ENCODE measurements at places on chromosomes 5 and 9.

- peak; percentile 49 for DNase-seq
These were observed 61.3 kb upstream of the MEGF10 start for GRCh38 chr5:127229185-127229889.

DNA sequence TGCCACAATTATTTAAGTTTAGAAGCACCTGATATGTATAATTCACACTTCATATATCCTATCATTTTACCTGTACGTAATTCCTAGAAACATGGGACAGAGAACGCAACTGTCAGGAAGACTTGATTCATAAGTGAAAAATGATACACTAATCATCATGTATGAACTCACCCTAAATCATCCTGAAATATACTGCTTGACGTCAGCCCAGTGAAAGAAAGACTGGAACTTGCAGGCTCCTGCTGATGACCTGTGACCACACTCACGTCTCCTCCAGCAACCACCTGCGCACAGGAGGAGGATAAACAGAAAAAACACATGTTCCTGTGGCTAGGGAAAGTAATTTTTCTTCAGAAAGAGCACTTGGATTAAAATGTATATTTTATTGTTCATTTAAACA is 169.7 kb downstream of the MPDZ start:
- DNase-seq, result no peak

DNA sequence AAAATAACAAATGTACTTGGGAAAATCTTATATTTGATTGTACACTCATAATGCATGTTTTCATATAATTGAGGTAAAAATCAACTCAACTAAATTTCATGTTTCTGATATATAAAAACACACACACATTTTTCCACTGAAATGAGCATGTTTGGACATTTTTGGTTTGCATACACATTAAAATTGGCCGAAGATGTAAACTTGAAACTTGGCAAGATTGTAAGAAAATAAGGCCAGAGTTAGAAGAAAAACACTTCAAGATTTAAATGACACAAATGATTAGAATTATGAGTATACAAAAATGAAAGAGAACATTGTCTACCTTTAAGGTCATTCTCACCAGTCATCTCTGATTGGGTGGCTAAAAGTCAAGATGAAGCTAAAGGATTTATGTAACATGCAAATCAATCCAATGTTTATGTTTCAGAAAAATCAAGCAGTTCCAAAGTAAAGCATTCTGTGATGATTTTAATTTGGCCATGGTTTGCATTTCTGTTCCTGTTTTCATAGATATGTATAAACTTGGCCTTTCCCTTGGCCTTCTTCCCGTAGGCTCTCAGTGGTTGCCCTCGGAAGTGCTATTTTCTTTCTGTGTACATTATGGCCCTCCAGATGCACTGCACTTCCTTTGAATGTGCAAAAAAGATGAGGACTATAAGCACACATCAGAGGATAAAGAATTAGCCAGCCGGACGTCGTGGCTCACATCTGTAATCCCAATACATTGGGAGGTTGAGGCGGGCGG is 1105.4 kb upstream of the DMAC1 start:
- no peak for DNase-seq

- no peak for DNase-seq
These were observed 35.2 kb upstream of the NFIB start for GRCh38 chr9:14349146-14349446.

DNA sequence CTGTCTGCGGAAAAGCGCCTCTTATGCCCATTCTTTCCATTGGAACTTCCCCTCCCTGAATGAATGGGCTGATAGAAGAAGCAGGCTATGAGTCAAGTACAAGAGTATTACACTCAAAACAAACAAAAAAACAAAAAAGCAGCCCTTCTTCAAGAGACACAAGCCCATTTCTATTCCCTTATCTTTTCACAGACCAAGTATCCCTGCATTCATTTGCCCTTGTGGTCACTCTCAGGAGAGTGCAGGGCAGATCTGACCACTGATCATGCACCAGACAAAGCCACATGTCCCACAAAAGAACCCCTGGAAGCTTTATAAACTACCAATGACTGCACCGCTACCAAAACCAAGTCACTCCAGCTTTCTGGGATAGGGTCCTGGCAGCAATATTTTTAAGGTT is 262.5 kb upstream of the TAS2R1 start:
- no peak for DNase-seq

DNA sequence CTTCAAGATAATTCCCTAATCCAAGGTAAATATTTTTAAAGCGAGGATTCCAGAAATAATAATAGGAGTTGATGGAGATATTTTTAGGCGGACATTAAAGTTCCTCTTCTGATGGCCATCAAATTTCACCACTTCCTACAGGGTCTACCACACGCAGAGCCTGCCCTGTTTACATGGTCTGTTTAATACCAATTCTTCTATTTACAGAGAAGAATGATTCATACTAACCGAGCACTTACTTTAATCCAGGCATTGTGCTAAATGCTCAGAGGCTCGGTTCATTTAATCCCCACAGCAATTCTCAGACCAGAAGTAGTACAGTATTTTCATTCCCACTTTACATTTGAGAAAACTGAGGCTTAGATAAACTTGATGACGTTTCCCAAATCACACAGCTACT is 3.0 kb upstream of the ITGA1 start:
- DNase-seq, result no peak

DNA sequence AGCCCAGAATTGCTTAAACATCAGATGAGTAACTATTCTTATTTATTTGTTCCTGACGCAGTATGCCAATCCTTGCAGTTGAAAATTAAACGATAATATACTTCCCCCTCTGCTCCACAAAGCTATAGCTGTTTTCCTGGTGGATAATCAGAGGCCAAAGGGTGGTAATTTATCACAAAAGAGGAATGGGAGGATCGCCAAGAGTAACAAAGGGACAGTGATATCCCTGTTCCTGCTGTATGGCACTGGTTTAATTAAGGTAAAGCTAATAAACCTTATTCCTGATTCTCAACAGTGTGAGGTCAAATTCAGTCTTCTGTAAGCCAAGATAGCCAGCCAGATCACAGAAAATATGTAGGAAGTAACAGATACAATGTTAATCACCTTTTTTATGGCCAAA is 33.4 kb upstream of the PTGER4 start:
- DNase-seq, result no peak

DNA sequence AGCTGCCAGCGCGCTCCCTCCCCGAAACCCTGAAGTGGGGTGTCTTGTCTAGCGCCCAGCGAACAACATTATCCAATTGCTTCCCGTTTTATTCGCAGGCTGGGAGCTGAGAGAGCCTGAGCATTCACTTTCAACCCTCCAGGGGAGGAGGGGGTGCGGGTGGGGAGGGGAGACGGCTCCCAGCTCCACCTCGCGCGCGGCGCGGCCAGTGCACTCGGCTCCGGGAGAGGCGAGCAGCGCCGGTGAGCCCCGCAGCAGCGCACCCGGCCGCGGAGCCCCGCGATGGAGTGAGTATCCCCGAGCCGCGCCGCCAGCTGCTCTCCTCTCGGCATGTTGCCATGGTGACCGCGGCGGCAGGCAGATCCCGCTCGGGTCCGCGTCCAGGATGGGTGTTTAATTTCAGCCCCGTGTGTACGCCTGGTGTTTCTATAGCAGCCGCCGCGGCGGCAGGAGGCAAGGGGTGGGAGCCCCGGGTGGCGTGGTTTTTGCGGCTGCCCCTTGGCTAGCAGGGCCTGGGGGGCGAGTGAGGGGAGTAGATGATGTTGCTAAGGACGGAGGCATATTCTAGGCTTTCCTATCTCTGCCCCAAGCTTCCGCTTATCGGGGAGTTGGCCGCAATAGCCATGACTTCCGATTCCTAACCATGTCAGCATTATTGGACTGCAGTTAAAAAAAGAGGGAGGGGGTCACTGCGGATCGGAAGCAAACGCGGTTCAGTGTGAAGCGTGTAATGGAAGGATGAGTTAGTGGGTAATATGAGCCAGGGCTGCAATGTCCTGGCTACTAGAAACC is 139.2 kb upstream of the PALM2AKAP2 start:
- no peak for DNase-seq

GRCh38 chr9:35026671-35027070 is 37.1 kb downstream of the DNAJB5 start:
- no peak for DNase-seq

DNA sequence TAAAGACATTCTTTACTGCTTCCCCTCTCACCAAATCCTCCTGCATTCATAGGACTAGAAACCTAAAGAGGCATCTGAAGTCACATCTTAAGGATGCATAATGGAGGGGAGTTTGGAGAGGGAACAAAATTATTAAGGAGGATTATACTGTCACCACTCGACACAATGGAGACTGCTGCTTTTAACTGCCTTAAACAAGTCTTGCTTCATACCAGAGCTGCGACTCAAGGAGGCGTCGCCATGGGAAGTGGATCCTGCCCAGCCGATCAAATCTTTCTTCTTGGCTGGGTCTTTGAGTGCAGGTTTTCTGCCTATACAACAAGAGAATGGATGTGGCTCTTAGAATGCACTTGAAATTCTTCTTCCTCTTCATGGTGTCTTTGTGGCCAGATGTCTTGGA is 66.7 kb upstream of the FOXE1 start:
- no peak for DNase-seq

DNA sequence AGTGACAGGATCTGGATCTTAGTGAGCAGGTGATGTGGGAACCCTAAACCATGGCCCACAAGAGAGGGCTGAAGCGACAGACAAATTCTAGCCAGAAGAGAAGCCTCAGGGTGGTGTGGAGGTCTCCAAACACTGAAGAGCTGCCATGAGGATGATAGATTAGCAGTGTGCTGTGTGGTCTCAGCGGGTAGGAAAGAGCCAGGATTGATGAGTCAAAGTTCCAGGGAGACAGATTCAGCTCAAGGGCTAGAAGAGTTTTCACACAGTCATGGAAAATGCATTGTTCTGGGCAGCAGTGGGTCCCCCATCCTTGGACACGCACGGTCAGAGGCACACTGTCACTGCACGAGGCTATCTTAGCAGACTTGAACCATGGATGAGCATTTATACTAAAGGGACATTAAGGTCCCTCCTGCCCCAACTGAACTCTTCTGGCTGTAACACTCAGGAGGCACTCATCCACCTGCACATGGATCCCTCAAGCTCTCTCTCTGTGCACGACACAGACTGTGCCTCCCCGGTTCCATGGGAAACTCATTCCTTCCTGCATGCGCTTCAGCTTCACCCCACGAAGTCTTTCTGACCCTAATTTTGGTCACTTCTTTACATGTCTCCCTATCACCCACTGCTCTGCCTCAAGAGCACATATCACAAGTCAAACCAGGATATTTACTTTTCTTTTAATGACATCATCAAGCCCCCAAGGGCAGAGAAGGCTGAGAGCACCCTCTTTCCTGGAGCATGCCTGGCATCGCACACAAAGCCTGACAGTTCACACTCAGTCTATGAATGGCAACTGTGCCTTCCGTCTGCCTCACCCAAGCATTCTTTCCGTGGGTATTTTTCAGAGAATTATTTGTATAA is 84.8 kb downstream of the TLE1 start:
- DNase-seq, result no peak

GRCh38 chr9:15007698-15008097 is 97.5 kb upstream of the FREM1 start:
- DNase-seq, result no peak

DNA sequence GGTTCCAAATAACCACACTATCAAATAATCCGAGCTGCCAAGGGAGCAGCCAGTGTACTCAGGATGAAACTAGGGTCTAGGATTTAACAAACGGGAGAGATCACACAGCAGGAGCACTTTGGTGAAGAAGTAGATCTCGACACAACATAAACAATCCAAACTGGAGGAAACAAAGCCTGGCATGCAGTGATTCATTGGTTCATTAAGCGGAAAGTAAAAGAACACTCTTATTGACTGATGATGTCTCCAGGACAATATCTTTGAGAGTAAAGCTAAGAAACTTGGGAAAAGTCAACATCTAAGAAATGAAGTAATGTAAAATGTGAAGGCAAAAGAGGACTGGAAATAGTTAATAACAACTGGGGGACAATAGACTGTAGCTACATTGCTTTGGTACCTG is 1478.3 kb upstream of the CDH9 start:
- no peak for DNase-seq

DNA sequence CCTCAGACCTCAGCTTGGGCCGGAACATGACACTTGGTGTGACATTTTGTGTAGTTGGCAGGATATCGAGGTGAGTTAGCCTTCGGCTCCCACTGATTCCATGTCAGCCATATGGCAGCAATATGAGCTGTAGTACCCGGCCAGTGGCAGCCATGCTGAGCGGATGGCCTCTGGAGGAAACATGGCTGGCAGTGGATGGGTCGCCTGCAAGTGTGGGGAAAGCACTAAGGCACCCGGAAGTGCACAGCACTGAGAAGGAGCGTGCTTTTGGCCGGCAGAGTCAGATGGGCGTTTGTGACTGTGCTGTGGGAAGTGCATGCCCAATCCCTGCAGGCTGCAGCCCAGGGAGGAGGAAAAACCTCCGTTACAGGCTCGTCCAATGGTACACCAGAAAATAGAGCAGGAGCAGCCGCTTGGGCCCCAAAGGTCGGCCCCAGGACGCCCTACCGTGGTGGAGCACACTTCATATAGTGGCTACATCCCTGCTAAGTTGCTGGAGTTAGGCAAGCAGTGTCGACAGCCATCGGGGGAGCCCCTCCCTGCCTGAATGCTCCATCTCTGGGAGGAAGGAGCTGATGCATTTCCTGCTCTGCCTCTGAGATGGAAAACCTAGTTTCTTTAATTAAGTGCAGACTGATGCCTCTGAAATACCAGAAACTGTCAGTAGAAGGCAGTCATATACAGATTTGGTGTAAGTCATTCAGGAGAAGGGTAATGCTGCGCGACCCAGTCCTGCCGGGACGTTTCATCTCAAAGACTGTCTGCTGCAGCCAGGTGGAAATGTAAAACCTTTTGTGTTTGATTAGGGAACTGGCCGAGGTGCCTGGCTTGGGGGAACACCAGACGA is 2185.8 kb upstream of the ACO1 start:
- no peak for DNase-seq

DNA sequence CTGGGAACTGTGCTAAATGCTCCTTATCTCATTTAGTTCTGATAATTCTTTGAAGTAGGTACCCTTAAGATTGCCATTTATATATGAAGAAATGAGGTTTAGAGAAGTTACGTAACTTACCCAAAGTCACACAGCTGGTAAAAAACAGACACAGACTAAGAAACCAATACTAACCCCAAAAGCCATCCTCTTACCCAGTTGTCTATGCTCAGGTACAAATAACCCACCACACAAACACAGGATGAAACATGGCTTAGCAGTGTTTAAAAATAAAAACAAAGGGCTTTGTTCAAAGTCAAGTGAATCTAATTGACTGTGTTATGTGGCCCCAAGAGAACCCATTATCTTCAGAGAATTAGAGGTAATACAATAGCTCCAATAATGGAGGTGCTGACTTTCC is 37.0 kb upstream of the IL7R start:
- DNase-seq, result no peak

- DNase-seq, result no peak
These were observed 285.7 kb upstream of the TUT7 start for GRCh38 chr9:86639899-86640379.

DNA sequence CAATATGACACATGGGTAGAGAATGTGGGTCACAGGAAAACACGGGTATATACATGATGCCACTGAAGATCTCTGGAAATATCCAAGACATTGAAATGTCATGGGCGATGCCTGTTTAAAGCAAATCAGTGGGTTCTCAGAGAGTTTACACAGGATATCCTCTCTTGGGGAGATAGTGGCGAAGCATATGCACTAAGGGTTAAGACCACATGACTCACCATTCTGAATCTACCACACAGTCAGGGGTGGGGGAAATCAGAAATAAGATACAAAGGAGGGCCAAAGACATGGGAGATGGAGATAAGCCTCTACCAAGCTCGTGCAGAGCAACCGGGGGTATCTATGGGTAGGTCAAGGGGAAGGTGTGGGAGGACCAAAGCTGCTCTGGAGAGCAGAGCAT is 58.8 kb downstream of the SH3PXD2B start:
- DNase-seq, result no peak
